ENCODE measurements at places on chromosomes 5 and 9.

- no peak for DNase-seq
Measured at GRCh38 chr5:14123974-14124482, 19.1 kb upstream of the TRIO start.

DNA sequence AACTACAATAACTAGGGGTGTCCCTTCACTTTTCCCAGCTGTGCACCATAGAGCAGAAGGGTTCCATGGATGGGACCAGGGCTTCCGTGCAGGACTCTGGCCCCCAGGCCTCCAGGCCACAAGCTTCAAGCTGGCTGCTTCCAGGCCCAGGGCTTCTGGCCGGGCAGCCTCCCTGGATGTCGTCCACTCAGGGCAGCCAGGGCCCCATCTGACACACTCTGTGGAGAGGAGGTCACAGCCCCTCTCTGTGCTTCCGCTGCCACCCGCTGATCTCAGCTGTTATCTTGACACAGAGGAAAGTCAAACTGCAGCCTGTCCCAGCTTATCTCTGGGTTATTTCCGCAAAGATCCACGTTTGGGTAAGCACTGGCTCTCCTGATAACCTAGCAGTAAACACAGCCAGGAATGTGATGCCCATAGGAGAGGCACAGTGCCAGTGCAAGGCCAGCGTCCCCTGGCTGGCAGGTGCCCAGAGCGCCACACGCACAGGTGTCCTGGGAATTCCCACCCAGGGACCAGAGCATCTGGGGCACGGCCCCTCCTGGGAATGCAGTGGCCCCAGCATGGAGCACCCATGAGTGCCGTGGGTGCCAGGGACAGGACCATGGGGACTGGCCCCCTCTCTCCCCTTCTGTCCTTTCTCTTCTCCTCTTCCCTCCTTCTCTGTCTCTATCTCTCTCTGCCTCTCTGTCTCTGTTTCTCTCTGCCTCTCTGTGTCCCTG is 15.6 kb upstream of the SLC6A19 start:
- peak; percentile 23 for DNase-seq

GRCh38 chr5:164553851-164554250 is 1048.4 kb downstream of the MAT2B start:
- no peak for DNase-seq

GRCh38 chr9:121718501-121718900 is 67.1 kb downstream of the DAB2IP start:
- DNase-seq = no peak

DNA sequence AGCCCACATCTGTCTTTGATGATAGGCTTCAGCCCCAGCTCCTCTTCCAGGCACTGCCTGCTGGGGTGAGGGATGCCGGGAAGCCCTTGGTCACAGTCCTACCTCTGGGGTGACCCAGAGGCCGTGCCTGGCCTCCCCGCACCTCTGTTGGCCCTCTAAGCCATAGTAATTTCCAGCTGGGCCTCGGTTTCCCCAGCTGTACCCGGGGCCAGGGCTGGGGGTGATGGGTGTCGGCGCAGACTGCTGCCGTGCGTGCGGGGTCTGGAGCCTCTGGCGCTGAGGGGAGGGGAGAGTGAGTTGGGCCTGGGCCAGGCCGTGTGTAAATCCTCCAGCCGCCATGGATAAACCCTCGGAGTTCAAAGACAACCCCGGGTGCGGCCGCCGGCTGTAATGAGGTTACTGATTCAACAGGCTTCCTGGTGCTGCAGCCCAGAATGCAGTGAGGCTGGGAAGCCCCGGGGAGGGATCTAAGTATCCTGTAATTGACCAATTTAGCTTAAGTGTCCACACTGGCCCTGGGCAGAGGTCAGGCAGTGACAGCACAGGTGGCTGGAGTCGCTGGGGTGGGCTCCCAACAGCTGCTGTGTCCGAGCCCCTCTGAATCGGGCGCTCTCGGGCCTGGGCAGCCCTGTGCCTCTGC is 7.1 kb downstream of the RXRA start:
- DNase-seq = peak; percentile 73

- no peak for DNase-seq
Measured at GRCh38 chr5:121199216-121199999, 652.3 kb upstream of the FTMT start.

DNA sequence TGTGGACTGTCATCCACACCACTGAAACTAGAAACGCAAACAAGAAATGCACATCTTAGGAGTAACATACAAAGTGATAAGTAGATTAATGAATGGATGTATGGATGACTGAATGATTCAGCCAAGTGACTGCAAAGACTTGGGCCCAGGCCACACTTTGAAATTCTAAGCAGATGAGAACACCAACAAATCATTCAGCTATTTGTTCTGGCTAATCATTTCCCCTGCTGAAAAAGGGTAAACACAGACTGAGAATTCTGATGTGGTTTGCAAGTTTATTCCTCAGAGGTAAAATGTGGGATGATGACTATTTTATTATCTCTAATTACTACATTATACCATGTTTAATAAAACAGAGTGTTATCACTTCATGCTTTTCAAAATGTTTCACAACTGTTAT is 163.2 kb upstream of the ADAMTS16 start:
- DNase-seq = no peak

DNA sequence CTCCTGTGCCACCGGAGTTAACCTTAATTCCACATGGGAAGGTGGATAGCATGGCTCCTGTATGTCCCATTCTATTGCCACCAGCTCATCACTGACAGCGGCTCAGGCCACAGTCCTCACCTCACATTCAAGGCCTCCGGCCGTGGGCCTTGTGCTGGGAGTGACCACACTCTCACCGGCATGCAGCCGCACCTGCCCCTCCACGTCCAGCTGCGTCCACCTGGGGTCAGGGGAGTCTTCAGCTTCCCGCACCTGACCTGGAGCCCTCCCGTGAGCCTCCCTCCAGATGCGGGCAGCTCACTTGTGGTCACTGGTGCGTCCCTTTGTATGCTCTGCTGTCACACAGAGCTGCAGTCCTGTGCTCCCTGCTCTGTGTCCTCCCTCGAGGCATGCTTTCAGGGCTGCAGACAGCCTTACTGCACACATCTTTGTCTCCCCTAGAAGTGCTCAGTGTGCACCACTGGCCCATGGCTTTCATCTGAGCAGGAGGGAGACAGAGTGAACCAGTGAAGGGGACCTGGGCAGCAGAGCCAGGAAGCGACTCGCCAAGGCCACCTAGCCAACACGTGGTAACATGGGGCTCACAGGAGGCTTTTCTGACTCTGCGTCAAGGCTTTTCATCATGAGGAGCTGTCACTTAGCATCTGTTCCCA is 210.1 kb downstream of the ERCC6L2 start:
- DNase-seq = peak; percentile 32

DNA sequence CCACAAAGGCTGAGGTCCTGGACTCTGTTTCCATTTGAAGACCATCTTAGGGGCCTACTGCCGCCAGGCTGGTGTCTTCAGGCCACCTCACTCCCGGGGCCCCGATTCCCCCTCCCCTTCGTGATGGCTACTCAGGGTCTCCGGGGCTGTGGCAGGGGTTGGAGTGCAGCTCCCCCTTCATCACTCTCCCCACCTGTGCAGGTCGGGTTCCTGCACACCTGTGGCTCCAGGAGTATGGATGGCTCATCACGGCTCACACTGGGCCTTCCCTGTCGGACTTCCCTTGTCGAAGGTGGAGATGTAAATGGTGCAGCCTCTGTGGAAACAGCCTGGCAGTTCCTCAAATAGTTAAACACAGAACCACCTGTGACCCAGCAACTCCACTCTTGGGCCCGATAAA is 11.9 kb downstream of the LCN9 start:
- DNase-seq = no peak

DNA sequence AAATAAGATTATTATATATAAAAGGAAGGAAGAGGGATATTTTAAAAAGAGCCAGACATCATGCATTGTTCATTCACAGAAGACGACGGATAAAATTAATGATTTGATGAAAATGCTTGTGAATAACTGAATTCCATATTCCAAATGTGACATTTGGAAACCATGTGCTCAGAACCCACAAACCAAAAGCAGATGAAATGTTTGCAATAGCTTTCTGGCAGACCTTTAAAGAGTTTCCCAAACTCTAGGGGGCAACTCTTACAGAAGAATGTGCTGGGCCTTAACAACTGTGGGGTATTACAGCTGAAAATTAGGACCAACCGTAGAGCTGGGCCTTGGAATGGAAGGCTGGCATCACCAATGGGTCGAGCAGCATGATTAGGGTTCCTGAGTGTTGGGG is 471.0 kb downstream of the EFNA5 start:
- no peak for DNase-seq

- no peak for DNase-seq
Measured at GRCh38 chr9:38724754-38725153, 4.8 kb upstream of the FAM240B start.

DNA sequence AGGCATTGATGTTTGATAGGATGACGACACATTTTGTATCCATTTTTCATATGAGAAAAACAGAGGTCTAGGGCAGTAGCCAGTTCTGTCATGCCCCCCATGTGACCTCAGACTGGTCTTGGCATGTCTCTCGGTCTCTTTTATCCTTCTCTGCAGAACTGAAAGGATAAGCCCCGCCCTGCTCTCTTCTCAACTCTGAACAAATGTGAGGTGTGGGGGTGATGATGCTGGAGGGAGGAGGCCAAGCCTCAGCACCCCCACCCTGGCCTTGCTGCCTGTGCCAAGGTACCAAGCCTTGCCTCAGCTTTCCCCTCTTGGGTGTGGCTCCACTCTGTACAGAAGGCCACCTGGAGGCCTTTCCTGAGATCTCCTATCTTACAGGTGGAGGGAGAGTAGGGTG is 19.5 kb upstream of the CRB2 start:
- DNase-seq = no peak

GRCh38 chr5:52802974-52803336 is 15.2 kb downstream of the ITGA1 start:
- no peak for DNase-seq

DNA sequence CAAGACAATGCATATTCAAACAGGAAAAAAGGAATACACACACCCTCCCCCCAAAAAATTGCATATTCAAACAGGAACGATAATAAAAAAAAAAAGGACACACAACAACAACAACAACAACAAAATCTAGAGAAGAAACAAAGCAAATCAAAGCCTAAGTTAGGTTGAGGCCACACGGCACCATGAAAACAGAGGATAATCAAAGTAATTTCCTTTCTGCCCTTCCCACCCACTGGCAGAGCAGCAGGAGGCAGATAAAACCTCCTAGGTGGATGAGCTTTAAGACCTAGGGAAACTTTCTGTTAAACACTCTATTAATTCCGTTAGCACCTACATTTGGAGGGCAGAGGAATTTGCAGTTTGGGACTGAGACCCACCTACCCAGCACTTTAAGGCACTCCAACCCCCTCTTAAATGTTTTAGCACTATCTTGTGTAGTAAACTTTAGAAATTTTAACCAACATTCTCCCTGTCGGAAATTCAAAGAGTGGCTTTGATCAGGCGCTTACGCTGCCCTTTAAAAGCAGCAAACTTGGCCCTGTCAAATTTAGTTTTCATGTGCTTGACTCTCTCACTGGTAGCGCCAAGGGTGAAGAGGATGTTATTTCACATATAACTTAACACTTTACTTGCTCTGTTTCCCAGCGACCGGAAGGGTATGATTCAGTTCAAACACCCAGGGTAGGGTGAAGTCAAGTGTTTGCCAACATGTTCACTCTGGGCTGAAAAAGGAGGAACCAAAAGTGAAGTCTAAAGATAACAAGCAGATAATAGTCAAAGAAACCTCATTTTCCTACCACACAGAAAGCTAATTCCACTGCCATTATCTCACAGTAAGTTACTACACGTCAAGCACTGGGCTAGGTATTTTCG is 9.2 kb downstream of the ENC1 start:
- no peak for DNase-seq

- DNase-seq = no peak
Measured at GRCh38 chr5:74624501-74624900, 16.0 kb downstream of the ENC1 start.
